Neural progenitor cell (in vitro differentiated cells): ENCODE measurements at places on chromosomes 2 and 18.

DNA sequence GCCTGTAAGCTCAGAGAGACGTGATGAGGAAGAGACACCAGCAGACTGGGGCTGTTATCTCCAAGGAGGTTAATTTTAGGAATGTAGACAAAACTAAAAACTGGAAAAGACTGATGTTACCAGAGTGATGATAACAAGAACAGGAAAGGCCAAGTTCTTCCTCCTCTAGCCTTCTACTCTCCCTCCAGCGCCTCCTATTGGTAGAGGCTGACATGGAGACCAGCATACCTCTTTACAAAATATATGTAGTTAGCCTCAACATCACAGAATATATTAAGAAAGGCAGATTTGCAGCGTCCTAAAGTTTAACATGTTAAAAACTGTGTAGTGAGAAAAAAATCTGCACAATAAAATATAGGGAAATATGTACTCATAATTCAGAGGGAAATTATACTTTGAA lies 66.0 kb downstream of the TCF4 start:
- DNase-seq = peak; percentile 65

DNA sequence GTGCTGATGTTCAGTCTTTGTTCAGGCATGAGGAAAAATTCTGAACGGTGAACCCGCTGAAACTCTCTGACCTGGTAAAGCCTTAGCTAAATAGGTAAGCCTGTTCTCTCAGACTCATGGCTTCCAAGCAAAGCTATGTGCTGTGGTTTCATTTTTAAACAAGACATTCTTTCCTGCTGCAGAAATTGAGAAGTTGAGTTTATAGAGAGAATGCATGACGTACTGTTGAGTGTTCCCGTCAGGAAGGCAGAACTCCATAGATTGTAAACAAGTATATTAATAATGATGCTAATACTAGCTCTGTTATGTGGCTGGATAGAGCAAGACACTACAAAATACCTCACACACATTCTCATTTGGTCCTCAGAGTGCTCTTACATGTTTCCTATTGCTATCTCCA lies 424.0 kb upstream of the CRIM1 start:
- DNase-seq = no peak

GRCh38 chr2:201483342-201483741 lies 31.8 kb downstream of the STRADB start:
- DNase-seq = no peak

DNA sequence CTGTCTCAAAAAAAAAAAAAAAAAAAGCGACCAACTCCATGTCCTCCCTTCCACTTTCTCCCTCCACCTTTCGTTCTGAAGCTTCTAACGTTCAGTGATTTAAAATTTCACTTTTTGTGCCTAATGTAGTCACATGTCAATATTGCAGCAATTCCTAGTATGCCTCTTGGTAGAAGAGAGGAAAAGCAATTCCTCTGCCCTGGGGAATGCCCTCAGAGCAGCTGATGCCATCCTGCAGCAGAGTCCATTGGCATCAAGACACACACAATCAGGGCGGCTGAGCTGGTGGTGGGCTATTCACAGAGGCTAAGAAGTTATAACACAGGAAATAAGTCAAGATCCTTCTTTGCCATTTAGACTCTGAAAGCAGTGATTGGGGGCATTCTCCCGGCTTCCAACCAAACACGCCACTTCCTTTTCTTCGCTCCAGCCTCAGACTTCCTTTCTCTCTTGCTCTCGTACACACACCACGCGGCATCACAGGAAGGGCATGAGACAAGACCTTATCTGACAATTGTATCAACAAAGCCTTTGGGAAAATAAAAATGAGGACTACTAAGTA lies 71.9 kb downstream of the MOGAT1 start:
- no peak for DNase-seq

DNA sequence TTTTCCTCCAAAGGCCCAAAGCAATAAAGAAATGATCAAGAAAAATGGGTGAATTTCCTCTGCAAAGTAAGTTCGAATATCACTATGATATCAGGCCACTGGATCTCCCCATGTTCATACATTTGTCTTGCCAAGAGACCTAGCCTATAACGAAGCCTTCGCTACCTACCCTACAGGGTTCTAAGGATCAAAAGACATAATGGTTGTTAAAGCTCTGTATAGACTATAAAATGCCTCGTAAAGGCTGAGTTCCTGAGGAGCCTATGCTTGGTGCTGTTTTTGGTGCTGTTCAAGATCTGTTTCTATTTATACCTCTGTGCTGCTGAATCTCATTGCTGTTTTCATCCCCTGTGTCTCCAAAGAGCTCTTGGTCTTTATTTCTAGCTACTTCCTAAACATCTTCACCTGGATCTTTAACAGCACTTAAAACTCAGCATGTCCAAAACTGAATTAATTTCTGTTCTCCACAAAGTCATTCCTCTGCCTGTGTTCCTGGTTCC lies 254.4 kb upstream of the CHAC2 start:
- DNase-seq = no peak

- peak; percentile 90 for DNase-seq
Measured at GRCh38 chr2:44964752-44965236, 23.3 kb downstream of the SIX3 start.

DNA sequence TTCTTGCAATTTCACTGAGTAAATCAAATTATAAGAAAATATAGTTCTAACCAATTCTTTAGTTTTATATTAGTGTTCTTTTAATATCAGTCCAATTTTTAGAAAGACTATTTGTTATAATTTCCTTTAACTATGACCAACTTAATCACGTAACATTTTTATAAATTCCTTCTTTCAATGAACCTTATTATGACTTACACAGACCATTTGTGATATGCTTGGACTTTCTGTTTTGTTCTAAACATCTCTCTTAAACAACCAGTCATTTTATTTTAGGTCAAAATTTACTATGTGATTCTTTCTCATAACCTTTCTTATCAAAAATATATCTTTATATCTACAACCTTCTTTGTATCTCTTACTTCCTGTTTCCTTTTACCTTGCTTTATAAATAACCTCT lies 39.5 kb upstream of the DYNAP start:
- DNase-seq = peak; percentile 42

GRCh38 chr2:86226070-86226469 lies 26.8 kb downstream of the MRPL35 start:
- no peak for DNase-seq

GRCh38 chr2:163665051-163665450 lies 70.8 kb downstream of the FIGN start:
- DNase-seq = peak; percentile 83

- peak; percentile 14 for DNase-seq
Measured at GRCh38 chr2:46876741-46877384, 38.7 kb downstream of the MCFD2 start.

GRCh38 chr18:12092398-12093229 lies 1.0 kb upstream of the ANKRD62 start:
- peak; percentile 72 for DNase-seq

DNA sequence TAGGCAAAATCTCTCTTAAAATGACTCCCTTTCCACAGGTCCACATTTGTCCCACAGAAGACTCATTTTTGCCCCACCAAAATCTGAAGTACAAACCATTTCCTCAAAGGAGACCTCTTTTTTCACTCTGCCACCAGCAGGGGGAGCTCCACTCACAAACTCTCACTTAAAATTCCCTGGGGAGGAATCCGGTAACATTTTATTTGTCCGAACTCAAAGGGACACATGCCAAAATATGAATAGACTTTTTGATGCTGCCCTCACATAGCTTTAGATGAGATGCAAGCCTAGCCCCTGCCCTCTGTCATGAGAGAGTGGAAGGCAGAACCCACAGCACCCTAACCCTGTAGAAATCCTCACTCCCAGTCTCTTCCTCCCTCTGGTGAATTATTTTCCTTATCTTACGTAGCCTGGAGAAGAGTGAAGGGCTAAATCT lies 57.1 kb downstream of the RMDN2 start:
- DNase-seq = peak; percentile 64

DNA sequence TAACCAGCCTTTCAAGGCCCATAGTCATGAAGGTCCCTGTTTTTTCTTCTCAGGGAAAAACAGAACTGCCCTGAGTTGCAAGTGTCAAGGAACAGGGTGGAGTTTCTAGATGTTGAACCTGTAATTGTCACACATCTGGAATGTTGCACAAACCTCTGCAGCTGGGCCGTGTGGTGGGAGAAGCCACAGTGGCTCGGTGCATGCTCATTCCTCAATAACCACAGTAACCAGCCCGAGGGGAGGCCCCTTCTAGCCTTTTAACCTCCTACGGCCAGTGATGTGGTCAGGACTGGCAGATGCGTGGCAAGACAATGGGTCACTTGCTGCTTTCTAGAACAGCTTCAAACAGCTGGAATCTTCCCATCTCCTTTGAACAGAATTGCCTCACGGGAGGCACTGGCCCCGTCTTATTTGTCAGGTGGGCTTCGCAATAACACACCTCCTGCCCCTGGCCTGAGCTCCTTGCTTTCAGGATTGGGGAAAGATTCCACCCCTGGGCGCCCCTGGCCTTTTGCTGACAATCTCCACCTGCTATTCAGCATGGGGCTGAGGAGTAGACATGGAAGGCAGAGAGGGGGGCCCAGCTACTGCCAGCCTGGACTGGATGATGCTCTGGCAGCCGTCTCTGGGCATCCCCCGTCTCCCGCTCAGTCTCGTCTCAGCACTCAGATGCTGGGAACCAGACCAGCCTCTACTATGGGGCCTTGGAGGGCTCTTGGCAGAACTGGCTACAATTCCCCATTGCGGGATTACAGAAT lies 102.9 kb downstream of the KLHL29 start:
- DNase-seq = no peak

DNA sequence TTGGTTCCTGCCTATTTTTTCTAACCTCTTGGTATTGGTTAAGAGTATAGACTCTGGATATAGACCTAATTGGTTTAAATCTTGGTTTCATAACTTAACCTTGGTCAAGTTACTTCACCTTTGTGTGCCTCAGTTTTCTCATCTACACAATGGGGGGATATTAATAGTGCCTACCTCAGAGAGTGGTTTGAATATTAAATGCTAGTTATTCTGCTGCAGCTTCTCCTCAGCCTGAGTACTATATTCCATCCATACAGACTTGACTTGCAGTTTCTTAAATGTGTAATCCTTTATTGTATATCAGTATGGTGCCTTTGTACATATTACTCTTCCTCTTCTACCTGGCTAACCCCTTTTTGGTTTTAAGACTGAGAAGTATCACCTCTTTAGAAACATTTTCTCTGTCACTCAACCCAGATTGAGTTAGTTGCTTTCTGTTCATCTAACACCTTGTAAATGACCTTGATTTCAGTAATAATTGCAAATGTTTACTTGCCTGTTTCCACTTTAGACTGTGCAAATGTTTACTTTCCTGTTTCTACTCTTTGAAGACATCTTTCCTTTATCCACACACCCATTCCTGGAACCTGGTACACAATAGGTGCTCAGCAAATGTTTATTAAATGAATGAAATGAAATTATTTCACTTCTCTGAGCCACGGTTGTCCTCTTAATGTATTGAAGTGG lies 6.6 kb downstream of the ACVR2A start:
- DNase-seq = no peak

GRCh38 chr2:122081751-122082150 lies 326.3 kb downstream of the TSN start:
- no peak for DNase-seq

- DNase-seq = no peak
Measured at GRCh38 chr2:7639476-7639875, 722.3 kb downstream of the RNF144A start.

- DNase-seq = no peak
Measured at GRCh38 chr2:182300608-182301007, 126.2 kb downstream of the PDE1A start.

DNA sequence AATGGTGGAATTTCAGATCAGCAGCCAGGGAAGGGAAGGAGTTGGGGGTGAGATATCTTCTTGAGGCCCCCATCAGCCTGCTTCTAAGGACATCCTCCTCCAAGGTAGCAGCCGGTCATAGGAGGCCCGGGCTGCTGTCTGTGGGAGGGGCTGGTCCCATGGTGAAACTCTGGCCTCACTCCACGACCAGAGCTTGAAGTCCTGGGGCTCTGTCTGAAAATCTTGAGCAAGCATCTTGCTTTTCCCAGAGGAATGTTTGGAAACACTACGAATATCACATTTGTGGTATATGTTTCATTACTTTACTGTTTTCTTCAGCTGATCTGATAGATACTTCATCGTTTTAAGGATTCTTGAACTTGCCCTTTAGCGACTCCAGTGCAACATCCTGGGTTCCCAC lies 103.7 kb downstream of the CTAGE1 start:
- no peak for DNase-seq

DNA sequence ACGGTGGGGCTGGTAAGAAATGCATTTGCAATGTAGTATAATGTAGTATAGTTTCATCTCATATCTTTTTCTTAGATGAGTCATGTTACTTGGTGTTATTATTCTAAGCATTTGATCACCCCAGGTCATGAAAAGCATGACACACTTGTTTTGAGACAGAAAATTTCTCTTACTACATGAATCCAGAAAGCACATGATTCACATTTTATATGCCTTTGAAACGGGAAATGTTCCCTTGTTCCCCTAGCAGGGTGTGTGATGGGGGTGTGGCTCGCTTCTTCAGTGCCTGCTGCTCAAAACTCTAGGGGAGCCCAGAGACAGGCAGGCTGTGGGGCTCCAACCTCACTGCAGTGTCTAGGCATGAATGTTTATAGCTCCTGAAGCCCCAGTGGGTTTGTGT lies 116.0 kb upstream of the RAB27B start:
- DNase-seq = no peak

DNA sequence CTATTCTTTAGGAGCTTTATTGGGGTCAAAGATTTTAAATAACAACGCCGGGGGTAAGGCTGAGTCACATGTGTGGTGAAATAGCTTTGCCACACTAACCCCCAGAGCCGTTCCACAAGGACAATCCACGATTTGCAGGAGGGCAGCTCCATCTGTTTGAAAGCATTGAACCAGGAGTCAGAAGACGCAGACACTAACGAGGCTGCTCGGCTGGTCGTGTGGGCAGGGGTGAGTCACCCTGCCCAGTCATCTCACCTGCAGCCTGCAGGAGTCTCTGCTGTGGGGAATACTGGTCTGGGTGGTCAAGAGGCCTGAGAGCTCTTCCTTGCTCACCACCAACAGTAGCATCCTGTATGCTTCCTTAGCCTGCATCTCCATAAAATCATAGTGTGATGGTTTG lies 149.2 kb upstream of the NCK2 start:
- DNase-seq = no peak

DNA sequence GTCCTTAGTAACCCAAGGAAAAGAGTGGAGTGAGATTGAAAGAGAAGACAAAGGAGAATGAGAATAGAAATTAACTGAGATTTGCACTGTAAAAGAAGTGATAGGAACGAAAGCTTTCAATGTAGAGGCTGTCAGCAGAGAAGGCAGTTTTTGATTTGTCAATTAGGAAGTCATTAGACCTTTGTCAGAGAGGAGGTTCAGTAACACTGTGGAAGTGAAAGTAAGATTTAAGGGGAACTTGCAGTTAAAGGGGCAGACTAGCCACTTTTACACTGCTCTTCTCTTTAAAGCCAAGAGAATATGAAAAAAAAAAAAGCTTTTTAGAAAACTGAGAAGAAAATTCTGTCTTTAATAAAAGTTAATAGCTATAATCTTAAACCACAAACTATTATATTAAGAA lies 11.5 kb upstream of the KYNU start:
- no peak for DNase-seq
